ENCODE measurements at places on chromosomes 3 and 15. TPM values are rescaled to one million over a fixed set of nuclear protein-coding genes. Genes with fewer than 3 reads are reported as not detected.

Gene ZNF385D
- 2.2 TPM for total RNA-seq

GRCh38 chr3:14645453-14645852 lies 6.1 kb upstream of the CCDC174 start:
- no peak for DNase-seq

GRCh38 chr3:117302428-117302827 lies 592.8 kb downstream of the TUSC7 start:
- no peak for DNase-seq

DNA sequence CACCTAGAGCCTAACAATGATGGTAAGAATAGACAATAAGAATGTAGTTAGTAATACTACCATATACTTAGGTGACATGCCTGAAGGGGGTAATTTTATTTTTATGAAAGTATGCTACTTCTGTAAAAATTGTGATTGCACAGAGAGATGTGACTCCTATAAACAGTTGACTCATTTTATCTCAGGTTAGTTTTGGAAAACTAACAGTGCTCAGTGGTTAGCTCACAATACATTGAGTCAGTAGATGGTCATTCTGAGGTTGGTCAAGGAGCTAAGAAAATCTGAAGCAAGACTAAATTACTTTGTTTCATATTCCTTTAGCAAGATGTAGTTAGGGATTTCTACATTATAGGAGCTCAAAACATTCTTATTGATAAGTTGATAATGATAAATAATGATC lies 271.0 kb downstream of the EDEM1 start:
- DNase-seq = no peak

Gene CYP1A2
- not detected for total RNA-seq

- DNase-seq = no peak
Observed at GRCh38 chr3:42159706-42160472, 68.7 kb downstream of the TRAK1 start.

GRCh38 chr3:42660131-42660715 lies 6.7 kb downstream of the ZBTB47 start:
- no peak for DNase-seq

Gene AADACL2
- total RNA-seq = not detected

Gene SNTN
- not detected for total RNA-seq

GRCh38 chr3:58041826-58042324 lies 33.7 kb downstream of the FLNB start:
- no peak for DNase-seq

DNA sequence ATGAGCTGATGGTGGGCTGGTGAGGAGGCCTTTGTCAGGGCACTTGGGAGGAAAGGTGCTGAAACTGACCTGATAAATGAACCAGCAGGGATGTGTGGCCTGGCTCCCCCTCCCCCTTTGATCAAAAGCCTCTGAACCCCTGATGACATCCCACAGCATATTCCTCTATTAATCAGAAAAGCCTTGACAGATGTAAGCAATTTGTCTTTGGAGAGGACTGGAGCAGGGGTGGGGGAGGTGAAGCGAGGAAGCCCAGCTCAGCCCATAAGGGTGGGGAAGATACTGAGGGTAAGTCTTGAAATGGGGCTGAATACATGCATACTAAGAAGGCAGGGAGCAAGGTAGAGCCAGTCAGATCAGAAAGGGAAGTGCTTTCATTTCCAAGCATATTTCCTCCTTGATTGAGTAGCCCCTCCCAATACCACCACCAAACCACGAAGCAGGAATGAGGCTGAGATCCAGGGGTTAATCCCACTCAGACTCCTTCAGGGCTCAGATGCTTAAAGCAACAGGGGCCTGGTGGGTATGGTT lies 34.7 kb upstream of the MRPS22 start:
- DNase-seq = no peak

Gene TRH
- total RNA-seq = not detected

DNA sequence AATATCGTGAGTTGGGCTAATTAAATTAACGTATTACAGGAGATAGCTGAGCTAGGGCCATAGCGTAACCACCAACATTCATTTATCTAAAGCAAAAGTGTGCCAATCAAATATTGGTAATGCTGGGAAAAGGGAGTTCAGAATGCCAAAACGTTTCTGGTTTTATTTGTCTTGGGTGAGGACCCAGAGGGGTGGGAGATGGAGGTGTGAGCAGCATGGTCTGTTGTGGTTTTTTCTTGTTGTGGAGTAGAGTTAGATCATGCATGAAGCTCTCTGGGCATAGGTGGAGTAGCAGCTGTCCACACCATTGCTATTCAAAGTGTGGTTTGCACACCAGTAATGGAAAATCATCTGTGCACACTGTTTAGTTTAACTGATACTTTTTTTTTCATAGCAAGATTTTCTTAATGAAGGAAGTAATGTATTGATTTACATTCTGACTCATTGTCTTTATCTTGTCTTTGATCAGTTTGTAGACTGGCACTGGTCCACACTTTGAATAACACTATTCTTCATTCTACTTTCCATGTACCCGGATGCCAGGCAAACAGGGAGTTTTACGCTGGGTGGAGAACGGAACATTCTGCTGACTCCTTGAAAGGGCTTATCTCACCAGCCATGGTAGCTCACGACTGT lies 50.8 kb upstream of the CRTC3 start:
- DNase-seq = no peak

GRCh38 chr3:1068985-1069384 lies 23.8 kb upstream of the CNTN6 start:
- DNase-seq = no peak

GRCh38 chr15:59174835-59175831 lies 31.5 kb upstream of the LDHAL6B start:
- no peak for DNase-seq

Gene IL20RB
- 1.6 TPM for total RNA-seq

Measured in glomerular endothelial cell (primary cell).